ENCODE measurements at places on chromosomes 7 and 10. TPM values are rescaled to one million over a fixed set of nuclear protein-coding genes. Genes with fewer than 3 reads are reported as not detected.
A peak's percentile ranks its signal among the peaks of the same experiment; 100 is the strongest.

DNA sequence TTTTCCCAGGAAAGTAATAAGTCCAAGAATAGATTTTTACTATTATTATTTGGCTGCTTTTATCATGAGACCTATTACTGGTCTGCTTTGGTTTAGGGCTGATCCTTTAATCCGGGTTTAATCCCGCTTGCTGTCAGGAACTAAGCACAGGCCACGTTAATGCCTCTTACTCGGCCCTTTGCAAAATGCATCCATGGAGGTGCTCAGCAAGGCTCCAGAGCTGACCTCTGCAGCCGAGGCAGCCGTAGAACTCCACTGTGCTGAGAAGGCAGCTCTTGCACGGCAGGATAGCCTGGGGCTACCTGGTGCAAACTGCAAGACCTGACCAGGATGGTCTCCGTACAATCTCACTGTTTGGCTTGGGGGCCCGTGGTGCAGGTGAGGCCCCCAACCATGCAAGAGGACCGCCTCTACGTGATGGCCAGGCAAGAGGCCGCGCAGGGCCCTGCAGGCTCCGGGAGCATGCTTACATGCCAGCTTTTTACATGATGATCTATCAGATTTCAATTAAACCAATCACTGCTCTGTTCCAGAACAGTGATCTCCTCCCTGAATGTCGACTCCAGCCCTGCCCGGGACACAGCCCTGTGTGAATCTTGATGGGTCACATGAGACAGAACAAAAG is 10.4 kb upstream of the CALML3 start:
- peak; percentile 47 for DNase-seq
- no peak overlapping the region for H3K4me3 ChIP-seq
- H3K4me1 ChIP-seq: no peaks in the 10 kb centered on the region
- peaks cover 6% of the 10 kb centered on the region for H3K27me3 ChIP-seq
- H3K36me3 ChIP-seq: no peaks in the 10 kb centered on the region

DNA sequence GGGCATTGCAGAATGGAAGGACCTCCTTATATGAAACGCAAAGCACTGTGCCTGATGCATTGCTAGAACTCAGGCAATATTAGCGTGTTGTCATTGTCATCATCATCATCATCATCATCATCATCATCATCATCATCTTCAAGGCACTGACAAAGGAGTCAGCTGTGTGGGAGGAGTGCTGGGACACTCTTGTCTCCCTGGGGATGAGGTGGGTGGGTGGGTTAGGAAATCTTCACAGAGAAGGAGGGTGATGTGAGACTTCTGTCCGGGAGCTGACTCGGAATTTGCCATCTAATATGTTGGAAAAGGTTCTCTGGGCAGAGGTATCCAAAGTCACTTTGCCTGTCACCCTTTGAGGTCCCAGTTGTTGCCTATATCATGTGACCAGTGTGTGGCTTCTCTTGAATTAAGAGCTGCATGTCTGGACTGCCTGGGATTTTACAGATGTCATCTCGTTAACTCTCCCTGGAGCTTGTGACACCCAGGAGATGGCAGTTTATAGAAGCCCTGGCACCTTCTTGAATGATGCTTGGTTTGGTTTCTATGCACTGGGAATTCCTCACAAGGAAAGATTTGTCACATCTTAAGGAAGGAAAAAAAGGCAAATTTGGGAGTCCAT is 7.1 kb downstream of the HTRA1 start:
- DNase-seq: peak; percentile 50
- peaks cover 5% of the 10 kb centered on the region for H3K36me3 ChIP-seq
- H3K4me3 ChIP-seq: peak overlapping the region; percentile 25
- H3K27ac ChIP-seq: peak overlapping the region; percentile 69

GRCh38 chr7:142807855-142808460 is 37.2 kb downstream of the PRSS2 start:
- H3K36me3 ChIP-seq: no peaks in the 10 kb centered on the region
- no peak overlapping the region for H3K4me3 ChIP-seq

DNA sequence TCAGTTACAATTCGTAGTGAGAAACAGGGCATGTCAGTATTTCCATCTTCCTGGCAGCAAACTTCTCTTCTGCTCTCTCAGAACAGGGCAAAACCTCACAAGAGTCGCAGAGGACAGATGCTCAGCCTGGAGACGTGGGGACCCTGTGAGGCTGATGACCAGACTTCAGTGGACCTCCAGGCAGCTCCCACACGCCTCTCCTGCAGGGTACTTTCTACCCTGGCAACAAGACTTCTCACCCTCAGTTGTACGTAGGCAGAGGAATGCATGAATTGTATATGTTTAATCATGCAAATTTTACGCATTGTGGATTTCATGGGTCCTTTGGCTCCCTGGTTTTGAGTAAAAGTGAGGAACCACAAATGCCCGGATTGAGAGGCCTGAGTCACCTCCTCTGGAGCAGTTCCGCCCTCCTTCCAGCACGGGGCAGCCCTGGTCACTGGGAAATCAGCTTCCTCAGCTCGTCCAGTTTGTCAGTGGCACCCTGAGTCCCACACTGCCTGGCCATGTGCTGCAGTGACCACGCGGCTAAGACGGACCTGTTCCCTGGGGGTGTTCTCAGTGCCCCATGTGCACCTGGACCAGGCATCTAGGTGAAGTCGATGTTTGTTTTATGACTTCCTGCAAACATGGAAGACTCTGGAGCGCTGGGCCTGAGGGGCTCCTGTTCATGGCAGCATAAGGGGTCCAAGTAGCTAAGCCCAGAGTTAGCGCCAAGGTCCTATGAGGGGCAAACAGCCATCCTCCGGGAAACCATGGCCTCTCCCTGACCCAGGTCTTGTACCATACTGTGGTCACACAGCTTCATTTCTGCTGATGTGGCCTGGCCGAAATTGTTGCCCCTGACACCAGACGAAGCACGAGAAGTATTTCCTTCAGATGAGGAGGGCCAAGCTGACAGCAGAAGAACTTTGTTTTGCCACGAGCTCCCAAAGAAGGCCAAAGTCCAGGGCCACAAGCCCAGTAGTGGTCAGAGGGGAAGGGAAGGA is 165.1 kb downstream of the TNS3 start:
- peak; percentile 93 for DNase-seq
- H3K27me3 ChIP-seq: no peaks in the 10 kb centered on the region
- H3K36me3 ChIP-seq: peaks cover 55% of the 10 kb centered on the region
- no peak overlapping the region for H3K27ac ChIP-seq
- H3K4me1 ChIP-seq: peaks cover 7% of the 10 kb centered on the region
- H3K4me3 ChIP-seq: no peak overlapping the region

The SPAM1 gene
- not detected for total RNA-seq

GRCh38 chr10:76298329-76298728 is 866.9 kb downstream of the LRMDA start:
- no peaks in the 10 kb centered on the region for H3K36me3 ChIP-seq
- no peaks in the 10 kb centered on the region for H3K27me3 ChIP-seq
- H3K4me3 ChIP-seq: no peak overlapping the region
- H3K27ac ChIP-seq: no peak overlapping the region
- H3K4me1 ChIP-seq: peaks cover 13% of the 10 kb centered on the region

The GRID2IP gene
- total RNA-seq: not detected

- H3K4me3 ChIP-seq: no peak overlapping the region
- DNase-seq: no peak
- H3K36me3 ChIP-seq: no peaks in the 10 kb centered on the region
- H3K4me1 ChIP-seq: no peaks in the 10 kb centered on the region
Measured at GRCh38 chr7:140146574-140146973, 30.2 kb downstream of the KDM7A start.

The ZNF727 gene
- 0.29 TPM for total RNA-seq

GRCh38 chr10:109159351-109159750 is 764.0 kb downstream of the XPNPEP1 start:
- H3K4me1 ChIP-seq: no peaks in the 10 kb centered on the region
- no peak overlapping the region for H3K27ac ChIP-seq
- no peaks in the 10 kb centered on the region for H3K27me3 ChIP-seq
- no peaks in the 10 kb centered on the region for H3K36me3 ChIP-seq

DNA sequence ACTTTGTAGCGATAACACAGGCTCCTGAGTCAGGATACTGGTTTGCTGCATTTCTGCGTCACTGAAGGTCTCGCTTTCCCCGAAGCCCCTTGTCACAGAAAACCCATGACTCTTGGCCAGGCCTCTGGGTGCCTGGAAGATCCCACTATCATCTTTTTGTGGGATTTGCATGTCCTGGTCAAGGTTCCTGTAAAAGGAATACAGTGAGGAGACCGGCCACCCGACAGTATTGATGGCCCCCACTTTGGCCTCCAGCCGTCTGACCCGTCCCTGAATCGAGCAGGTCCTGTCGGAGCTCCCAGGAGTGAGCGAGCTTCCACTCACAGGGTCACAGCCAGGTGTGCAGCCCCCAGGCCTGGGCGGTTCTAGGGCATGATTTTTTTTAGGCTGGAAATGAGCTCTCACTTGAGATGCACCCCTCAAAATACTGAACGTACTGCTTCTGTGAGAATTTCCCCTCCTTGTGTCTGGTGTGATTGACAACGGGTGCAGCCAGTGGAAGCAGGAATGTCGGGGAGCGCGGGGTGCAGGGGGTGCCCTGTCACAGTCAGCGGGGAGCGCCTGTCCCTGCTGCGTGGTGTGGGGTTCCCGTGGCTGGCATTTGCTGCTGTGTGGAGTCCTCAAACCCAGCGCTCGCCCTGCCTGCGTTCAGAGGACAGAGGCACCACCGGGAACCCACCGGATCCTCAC is 75.8 kb downstream of the DNAJB6 start:
- peak overlapping the region; percentile 43 for H3K27ac ChIP-seq
- DNase-seq: peak; percentile 74
- H3K4me3 ChIP-seq: no peak overlapping the region
- peaks cover 10% of the 10 kb centered on the region for H3K36me3 ChIP-seq

- peaks cover 32% of the 10 kb centered on the region for H3K4me1 ChIP-seq
- peak overlapping the region; percentile 88 for H3K4me3 ChIP-seq
- H3K27me3 ChIP-seq: no peaks in the 10 kb centered on the region
- no peak overlapping the region for H3K27ac ChIP-seq
Measured at GRCh38 chr7:100540073-100540723, 1.2 kb downstream of the AGFG2 start.

DNA sequence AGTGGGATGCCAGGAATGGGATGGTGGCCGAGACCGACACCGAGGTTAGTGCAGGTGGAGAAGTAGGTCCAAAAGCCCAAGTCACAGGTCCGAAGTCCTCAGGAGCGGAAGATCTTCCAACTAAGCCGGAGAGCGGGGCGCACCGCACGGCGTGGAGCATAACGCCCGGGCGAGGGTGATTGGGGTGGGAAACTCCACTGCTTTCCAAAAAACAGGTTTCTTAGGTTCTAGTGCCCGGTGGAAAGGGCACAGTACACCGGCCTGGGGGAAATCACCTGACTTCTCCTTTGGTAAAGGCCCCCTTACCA is 11.4 kb upstream of the SPAG6 start:
- H3K27me3 ChIP-seq: peaks cover 55% of the 10 kb centered on the region
- H3K36me3 ChIP-seq: peaks cover 13% of the 10 kb centered on the region
- H3K4me1 ChIP-seq: no peaks in the 10 kb centered on the region
- DNase-seq: no peak
- H3K27ac ChIP-seq: no peak overlapping the region
- H3K4me3 ChIP-seq: no peak overlapping the region

The TAS2R39 gene
- total RNA-seq: not detected

GRCh38 chr10:90855126-90855525 is 2.7 kb downstream of the HTR7 start:
- H3K4me3 ChIP-seq: no peak overlapping the region
- no peak overlapping the region for H3K27ac ChIP-seq
- no peaks in the 10 kb centered on the region for H3K36me3 ChIP-seq
- no peaks in the 10 kb centered on the region for H3K27me3 ChIP-seq

- no peak overlapping the region for H3K4me3 ChIP-seq
- peaks cover 5% of the 10 kb centered on the region for H3K4me1 ChIP-seq
- no peak overlapping the region for H3K27ac ChIP-seq
- peaks cover 13% of the 10 kb centered on the region for H3K27me3 ChIP-seq
- DNase-seq: peak; percentile 51
- H3K36me3 ChIP-seq: no peaks in the 10 kb centered on the region
Measured at GRCh38 chr10:6071181-6072175, 9.3 kb upstream of the IL2RA start.

GRCh38 chr10:47301833-47302232 is 1.8 kb downstream of the GDF10 start:
- no peak for DNase-seq
- no peaks in the 10 kb centered on the region for H3K4me1 ChIP-seq
- H3K36me3 ChIP-seq: no peaks in the 10 kb centered on the region
- H3K27me3 ChIP-seq: peaks cover 69% of the 10 kb centered on the region
- no peak overlapping the region for H3K27ac ChIP-seq

GRCh38 chr7:157429680-157430224 is 92.9 kb downstream of the DNAJB6 start:
- H3K27me3 ChIP-seq: no peaks in the 10 kb centered on the region
- H3K36me3 ChIP-seq: no peaks in the 10 kb centered on the region
- peaks cover 6% of the 10 kb centered on the region for H3K4me1 ChIP-seq
- DNase-seq: no peak

The UTF1 gene
- total RNA-seq: not detected

- H3K4me3 ChIP-seq: no peak overlapping the region
- H3K36me3 ChIP-seq: no peaks in the 10 kb centered on the region
- H3K27ac ChIP-seq: no peak overlapping the region
Measured at GRCh38 chr10:11810313-11810766, 12.8 kb upstream of the PROSER2 start.

GRCh38 chr7:46886669-46887374 is 695.1 kb downstream of the TNS3 start:
- H3K36me3 ChIP-seq: no peaks in the 10 kb centered on the region
- no peaks in the 10 kb centered on the region for H3K4me1 ChIP-seq
- H3K27ac ChIP-seq: no peak overlapping the region

GRCh38 chr10:75000748-75001321 is 110.6 kb upstream of the SAMD8 start:
- H3K27ac ChIP-seq: no peak overlapping the region
- no peak for DNase-seq
- H3K36me3 ChIP-seq: peaks cover 9% of the 10 kb centered on the region
- H3K4me1 ChIP-seq: no peaks in the 10 kb centered on the region
- H3K4me3 ChIP-seq: no peak overlapping the region

- no peaks in the 10 kb centered on the region for H3K4me1 ChIP-seq
- H3K36me3 ChIP-seq: no peaks in the 10 kb centered on the region
- no peak overlapping the region for H3K4me3 ChIP-seq
Measured at GRCh38 chr7:112550468-112551060, 69.8 kb downstream of the LSMEM1 start.

GRCh38 chr10:45594276-45595157 is 78.1 kb downstream of the ZFAND4 start:
- H3K36me3 ChIP-seq: no peaks in the 10 kb centered on the region
- H3K4me1 ChIP-seq: peaks cover 19% of the 10 kb centered on the region
- peak overlapping the region; percentile 86 for H3K4me3 ChIP-seq
- peak overlapping the region; percentile 63 for H3K27ac ChIP-seq
- DNase-seq: peak; percentile 98
- H3K27me3 ChIP-seq: peaks cover 9% of the 10 kb centered on the region

The CYTH3 gene
- 94.3 TPM for total RNA-seq

GRCh38 chr10:74292871-74293427 is 141.9 kb downstream of the ADK start:
- no peaks in the 10 kb centered on the region for H3K27me3 ChIP-seq
- DNase-seq: no peak
- H3K4me3 ChIP-seq: no peak overlapping the region
- H3K27ac ChIP-seq: peak overlapping the region; percentile 88
- H3K4me1 ChIP-seq: peaks cover 41% of the 10 kb centered on the region

- H3K4me3 ChIP-seq: no peak overlapping the region
- no peaks in the 10 kb centered on the region for H3K36me3 ChIP-seq
- no peaks in the 10 kb centered on the region for H3K4me1 ChIP-seq
- H3K27me3 ChIP-seq: no peaks in the 10 kb centered on the region
- peak; percentile 14 for DNase-seq
- no peak overlapping the region for H3K27ac ChIP-seq
Measured at GRCh38 chr7:26646336-26647048, 217.9 kb downstream of the SKAP2 start.

The NCF1 gene
- under 0.01 TPM for total RNA-seq

- H3K4me1 ChIP-seq: peaks cover 28% of the 10 kb centered on the region
- H3K27ac ChIP-seq: no peak overlapping the region
- no peak overlapping the region for H3K4me3 ChIP-seq
- H3K36me3 ChIP-seq: no peaks in the 10 kb centered on the region
- no peaks in the 10 kb centered on the region for H3K27me3 ChIP-seq
- no peak for DNase-seq
Measured at GRCh38 chr10:68602434-68602833, 42.3 kb downstream of the TET1 start.

Data from osteoblast (primary cell).